Uterus (tissue), 4 donors: ENCODE measurements at places on chromosomes 6 and 20. TPM values are rescaled to one million over a fixed set of nuclear protein-coding genes. Genes with fewer than 3 reads are reported as not detected.

Gene SLC22A23
- total RNA-seq: 6.8 TPM

Gene PRICKLE4
- 17.7 TPM for total RNA-seq

Gene SYTL3
- 2.9 TPM for total RNA-seq

Gene TAAR5
- total RNA-seq: not detected

Gene ADGB
- total RNA-seq: 7.7 TPM
